Ecto neural progenitor cell (in vitro differentiated cells): ENCODE measurements at places on chromosomes 3 and 15.

- no peak for DNase-seq
Observed at GRCh38 chr15:68232937-68233336, 3.4 kb upstream of the CLN6 start.

GRCh38 chr15:96306321-96306720, 24.2 kb upstream of the NR2F2 start:
- DNase-seq, result no peak

DNA sequence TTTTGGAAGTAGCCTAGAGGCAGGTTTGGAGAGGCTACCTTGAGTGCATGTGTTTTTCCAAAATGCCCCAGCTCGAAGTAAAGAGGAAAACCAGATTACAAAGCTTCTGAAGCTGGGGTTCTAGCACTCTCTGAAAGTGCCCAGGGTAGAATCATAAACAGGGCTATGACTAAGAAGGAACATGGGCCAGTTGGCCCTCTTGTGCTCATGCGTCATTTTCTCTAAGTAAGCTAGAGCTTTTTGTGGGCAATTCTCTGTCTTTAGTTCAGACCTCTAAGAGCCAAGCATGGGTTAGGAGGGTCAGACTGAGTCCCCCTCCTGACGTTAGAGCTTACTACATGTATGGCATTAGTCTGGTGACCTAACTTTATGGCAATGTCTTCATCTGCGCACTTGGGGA, 129.5 kb upstream of the UMPS start:
- DNase-seq, result no peak

DNA sequence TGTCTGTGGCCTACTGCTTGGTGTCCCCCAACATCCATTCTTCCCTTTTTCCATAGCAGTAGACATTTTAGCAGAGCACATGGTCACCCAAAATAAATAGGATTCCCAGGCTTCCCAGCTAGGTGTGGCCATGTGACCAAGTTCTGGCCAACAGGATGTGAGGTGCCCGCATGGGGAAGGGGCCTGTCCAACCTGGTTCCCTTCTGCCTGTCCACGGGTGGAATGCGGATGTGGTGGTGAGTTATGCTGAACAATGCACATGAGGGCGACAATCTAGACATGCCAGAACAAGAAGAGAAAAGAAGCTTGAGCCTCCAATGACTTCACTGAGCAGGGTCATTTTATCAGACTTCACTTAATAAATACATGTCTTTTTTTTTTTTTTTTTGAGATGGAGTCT, 77.6 kb upstream of the DLG1 start:
- no peak for DNase-seq

- DNase-seq, result no peak
Observed at GRCh38 chr3:189395825-189396224, 224.1 kb downstream of the TPRG1 start.

GRCh38 chr3:72112435-72112834, 327.5 kb upstream of the PROK2 start:
- DNase-seq, result no peak

DNA sequence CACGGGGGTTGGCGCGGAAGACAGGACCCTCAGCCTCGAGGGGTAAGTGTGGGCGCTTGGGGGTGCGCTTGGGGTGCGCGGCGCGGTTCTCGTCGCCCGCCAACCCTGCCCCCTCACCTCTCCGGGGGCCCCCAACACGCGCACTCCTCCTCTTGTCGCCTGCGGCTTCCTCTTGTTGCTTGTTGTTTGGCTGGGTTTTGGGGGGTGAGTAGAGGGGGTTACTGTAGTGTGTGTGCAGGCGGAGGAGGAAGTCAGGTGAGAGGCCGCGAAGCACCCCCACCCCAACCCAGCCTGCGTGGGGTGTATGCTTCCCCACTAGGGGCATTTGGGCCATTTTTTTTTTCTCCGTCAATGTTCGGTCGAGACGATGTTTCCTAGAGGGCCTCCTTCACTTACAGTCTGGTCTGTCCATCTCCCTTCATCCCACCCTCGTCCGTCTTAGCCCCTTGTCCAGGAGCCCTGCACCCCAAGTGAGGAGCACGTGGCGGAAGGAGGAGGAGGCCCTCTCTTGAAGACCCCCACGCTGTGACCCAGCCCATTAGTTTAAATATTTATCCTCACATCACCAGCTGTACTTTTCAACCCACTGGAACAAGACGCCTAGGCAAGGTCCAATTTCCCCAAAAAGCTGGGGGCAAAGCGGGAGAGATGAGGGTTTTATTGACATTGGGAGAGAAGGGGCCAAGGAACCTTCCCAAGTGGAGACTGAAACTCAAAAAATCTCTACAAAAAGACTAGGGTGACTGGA, 20.4 kb upstream of the SATB1 start:
- DNase-seq, result no peak

DNA sequence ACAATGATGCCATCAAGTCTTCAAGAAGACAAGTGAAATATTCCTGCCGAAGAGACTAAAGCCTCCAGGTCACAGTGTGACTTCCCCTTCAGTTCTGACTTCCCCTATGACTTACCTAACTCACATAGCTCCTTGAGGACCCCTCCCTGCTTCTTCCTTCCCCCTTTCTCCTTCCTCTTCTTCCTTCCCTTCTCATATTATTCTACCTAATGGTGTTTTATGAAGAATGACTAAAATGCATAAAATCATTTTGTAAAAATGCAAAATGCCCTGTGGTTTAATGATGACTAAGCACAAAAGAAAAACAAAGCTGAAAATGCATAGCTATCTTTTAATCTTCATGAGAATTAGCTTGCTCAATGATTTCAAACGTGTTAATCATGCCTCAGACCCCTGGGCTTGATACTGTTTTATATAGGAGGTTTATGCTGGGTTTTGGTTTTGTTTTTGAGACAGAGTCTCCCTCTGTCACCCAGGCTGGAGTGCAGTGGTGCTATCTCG, 26.1 kb upstream of the TM4SF4 start:
- no peak for DNase-seq

DNA sequence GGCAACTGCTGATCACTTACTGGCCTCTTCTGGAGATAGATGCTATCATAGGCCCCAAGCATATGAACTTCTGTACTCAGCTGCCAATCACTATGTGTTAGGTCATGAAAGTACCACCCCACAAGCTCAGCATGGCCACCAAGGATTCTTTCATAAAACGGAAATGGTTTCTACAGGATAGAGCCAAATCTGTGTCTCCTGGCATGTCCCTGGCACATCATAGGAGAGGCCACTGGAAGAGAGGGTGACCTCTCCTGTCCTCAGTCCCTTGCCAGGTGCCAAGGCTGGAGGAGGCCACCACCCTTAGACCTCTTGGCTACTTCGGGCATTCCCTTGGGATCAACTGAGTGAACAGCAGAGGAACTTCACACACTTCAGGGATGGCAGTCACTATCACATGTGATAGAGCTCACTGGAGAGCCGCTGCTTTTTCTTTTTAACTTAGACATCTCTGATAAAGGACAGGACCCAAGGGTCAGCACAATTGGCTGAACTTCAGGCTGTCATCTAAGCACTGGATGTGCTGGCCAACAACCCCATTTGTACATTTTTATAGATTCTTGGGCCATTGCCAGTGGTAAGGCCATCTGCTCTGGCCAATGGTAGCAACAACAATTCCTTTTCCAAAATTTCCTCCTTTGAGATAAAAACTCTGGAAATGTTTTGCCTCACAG, 425.2 kb downstream of the SQOR start:
- DNase-seq, result no peak

- DNase-seq, result no peak
Observed at GRCh38 chr3:123620343-123620742, 35.5 kb upstream of the HACD2 start.

DNA sequence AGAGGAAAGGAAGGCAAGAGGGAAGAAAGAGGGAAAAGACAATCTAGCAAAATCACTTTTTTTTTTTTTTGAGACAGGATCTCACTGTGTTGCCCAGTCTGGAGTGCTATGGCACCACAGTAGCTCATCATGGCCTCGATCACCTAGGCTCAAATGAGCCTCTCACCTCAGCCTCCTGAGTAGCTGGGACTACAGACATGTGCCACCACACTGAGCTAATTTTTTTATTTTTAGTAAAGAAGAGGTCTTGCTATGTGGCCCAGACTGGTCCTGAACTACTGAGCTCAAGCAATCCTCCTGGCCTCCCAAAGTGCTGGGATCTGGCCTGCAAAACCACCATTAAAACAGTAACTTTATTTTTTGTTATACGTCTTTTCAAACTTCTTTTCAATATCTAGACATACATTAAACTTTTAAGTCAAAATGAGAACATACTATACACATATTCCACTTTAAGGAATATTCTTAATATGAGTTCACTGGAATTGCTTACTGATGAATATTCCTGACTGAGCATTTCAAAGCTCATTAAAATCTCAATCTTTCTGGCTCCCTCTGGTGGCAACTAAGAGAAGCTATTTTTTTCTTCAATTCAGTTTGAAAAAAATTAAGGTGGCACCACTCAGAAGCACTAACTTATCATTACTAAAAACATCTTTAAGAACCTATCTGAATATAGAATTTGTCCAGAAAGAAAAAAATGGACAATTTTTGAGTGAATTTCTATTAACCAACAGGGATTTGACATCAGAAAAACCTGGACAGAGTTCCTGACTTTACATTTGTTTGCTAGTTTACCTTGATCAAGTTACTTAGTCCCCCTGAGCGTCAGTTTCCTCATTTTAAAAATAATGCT, 40.9 kb downstream of the UACA start:
- DNase-seq, result no peak

- peak; percentile 44 for DNase-seq
Observed at GRCh38 chr15:68681836-68682235, 103.0 kb downstream of the CORO2B start.

- DNase-seq, result no peak
Observed at GRCh38 chr3:133540896-133541674, 32.4 kb upstream of the CDV3 start.

GRCh38 chr3:45754461-45754860, 41.9 kb downstream of the SLC6A20 start:
- no peak for DNase-seq

DNA sequence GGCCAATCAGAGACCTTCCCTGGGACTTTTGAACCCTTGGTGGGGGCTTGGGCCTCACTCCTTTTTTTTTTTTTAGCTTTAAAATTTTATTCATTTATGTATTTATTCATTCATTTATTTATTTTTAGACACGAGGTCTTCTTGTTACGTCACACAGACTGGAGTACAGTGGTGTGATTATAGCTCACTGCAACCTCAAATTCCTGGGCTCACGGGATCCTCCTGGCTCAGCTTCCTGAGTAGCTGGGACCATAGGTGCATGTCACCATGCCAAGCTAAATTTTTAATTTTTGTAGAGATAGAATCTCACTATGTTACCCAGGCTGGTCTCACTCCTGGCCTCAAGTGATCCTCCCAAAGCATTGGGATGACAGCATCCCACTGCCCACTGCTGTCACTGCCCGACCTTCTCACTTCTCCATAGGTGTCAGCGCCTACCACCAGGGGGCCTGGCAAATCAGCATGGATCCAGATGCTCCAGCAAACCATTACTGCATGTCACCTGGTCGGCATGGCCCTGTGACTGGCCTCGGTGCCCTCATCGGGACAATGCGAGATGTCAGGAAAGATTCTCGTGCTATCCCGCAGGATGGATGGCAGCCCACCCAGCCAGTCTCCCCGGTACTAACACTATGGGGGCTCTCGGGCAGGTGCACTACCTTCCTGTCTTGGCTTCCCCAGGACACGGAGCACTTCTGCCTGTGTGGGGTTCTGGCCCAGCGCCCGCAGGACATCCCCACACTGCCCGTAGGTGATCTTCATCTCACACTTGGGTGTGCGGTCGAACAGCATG, 3.0 kb downstream of the MYL3 start:
- DNase-seq, result no peak

DNA sequence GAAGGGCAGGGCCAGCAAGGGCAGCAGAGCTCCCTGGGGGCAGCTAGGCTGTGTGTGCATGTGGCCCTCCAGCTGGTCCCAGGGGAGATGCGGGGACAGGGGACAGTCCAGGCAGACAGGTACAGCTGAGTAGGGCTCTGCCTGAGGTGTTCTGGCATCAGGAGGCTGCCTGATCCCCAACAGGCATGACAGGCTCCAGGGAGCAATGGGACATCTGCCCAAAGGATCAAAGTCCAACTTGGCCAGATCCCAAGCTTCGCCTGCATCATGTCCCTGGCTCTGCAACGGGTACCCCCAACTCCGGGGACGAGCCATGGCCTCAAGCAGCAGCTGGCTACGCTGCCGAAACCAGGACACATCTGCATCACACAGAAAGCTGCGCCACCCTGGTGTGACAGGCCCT, 21.8 kb downstream of the ATRIP start:
- no peak for DNase-seq

- no peak for DNase-seq
Observed at GRCh38 chr3:124829178-124829818, 57.9 kb downstream of the ITGB5 start.

DNA sequence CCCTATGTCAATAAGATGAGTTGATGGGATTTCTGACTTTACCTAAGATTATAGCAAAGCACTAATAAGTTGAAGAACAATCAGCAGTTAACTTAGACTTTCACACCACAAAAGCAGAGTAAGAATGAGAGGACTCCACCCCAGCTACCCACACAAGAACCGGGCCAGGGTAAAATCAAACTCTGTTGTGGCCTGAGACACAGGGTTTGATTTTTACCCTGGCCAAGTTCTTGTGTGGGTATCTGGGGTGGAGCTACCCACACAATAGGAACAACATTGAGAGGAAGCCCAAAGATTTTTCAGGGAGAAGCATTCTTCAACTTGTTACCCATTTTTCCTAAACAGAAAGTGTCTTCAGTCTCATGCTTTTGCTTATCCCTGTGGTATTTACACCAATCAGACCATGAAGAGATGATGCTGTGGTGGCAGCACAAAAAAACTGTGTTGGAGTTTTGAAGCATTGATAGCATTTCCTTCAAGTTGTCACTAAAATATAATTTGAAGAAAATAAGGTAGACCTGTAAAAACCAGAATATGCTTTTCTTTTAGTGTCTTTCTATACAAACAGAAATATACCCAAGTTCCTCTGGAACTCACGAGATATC, 25.6 kb downstream of the CPOX start:
- DNase-seq, result no peak

DNA sequence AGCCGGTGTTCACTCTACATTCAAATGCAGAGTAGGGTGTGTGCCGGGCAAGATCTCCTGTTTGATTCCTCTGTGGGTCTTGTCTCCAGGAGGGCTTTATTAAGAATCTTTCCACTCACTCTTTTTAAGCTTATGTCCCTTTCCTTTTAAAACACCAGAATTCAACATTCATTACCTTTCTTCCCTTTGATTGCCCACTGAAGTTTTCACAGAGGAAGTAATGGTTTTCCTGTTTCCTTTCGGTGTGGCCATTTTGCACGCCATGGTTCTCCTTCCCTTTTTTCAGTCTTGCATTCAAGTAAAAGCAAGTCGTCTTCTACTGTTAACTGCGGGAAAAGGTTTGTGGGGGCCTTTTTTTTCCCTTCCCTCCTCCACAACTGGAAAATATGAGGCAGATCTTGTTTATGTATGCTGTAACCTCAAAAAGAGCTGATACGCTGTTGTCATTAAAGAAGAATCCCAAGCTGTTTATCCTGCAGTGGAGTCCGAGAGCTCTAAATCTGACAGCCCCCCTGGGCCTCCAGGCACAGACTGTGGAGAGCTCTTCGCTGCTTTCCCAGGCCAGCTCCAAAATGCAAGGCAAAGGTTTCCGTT, 40.5 kb downstream of the FILIP1L start:
- DNase-seq, result peak; percentile 65

- no peak for DNase-seq
Observed at GRCh38 chr3:185332026-185332735, 30.8 kb upstream of the MAP3K13 start.
